ENCODE measurements at places on chromosomes 6 and 20.

DNA sequence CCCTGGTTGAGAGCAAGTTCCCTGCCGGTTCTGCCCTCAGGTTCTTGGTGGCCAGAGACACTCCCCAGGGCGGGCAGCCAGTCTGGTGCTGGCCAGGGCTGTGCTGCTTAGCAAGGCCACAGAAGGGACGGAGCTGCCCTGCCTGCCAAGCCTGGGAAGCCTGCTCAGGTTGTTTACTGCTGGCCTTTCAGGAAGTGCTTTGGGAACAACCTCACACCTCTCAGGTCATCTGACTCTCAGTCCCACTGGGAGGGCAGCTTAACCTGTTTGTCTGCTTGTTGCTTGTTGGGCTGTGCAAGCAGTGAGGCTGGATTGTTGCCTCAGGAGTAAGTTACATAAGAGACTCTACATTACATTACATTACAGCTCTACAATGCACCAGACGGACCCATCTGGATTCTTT is 75.8 kb upstream of the AFDN start:
- DNase-seq: no peak

DNA sequence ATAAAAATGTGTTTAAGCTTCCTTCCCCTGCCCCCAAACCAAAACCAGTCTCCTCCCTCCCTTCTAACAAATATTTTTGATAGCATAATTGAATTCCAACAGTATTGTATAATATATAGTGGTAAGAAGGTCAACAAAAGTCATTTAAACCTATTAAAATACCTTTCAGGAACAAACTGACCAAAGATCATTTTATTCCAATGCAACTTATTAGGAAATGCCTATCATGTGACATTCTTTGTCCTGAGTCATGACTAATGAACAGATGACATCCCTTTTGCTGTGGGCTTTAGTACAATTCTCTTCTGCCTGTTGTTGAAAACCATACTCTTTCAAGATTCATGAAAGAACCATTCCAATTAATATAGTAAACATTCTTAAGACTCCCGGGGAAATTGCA is 51.5 kb upstream of the TRAF3IP2 start:
- no peak for DNase-seq

DNA sequence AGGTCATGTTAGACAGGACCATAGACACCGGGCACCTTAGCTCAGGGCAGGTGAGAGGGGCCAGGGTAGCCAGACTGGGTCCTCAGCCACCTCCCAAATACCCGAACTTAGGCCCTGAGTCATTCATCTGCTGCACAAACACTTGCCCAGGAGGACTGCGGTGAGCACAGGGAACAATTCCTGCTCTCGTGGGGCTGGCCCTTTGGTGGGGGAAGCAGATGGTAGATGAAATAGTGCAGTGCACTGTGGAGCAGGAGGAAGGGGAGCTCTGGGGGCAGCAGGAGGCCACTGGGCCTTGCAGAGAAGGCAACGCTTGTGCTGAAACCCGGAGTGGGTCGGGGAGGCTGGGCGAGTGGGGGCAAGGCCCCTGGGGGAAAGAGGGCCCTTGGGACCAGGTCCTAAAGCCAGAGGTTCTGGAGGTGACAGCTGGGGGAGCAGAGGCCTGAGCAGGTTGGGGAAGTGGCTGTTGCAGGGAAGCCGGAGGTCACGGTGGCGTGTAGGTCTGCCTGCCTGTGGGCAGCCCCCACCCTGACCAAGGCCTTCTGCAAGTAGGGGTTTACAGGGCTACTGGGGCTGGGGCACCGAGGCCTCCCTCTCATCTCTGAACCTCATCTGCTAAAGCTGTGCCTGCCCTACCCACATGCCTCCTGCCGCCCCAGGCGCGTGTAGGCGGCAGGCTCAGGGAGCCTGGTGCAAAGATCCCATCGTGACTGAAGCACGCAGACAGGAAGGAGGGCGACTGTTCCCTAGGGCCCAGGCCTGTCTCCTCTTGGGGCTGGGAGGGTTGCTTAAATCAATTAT is 4.7 kb upstream of the NPBWR2 start:
- peak; percentile 46 for DNase-seq

DNA sequence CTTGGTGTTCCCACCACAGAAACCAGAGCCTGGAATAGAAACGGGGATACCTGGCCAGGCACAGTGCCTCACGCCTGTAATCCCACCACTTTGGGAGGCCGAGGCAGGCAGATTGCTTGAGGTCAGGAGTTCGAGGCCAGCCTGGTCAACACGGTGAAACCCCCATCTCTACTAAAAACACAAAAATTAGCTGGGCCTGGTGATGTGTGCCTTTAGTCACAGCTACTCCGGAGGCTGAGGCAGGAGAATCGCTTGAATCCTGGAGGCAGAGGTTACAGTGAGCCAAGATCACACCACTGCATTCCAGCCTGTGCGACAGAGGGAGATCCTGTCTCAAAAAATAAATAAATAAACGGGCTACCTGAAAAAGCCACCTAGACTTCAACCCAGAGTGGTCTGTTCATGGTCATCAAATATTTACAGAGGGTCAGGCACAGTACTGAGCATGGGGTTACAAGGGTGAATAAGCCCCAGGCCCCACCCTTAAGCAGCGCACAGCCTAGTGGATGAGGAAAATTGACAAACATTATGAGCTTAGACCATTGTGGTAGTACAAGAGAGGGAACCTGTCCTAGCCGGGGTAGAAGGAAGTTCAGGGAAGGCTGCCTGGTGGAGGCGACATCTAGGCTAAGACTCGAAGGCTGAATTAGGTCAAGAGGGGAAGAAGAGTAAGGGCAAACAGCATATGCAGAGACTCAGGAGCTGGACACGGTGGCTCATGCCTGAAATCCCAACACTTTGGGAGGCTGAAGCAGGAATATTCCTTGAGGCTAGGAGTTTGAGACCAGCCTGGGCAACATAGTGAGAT is 7.2 kb upstream of the PCIF1 start:
- DNase-seq: no peak

DNA sequence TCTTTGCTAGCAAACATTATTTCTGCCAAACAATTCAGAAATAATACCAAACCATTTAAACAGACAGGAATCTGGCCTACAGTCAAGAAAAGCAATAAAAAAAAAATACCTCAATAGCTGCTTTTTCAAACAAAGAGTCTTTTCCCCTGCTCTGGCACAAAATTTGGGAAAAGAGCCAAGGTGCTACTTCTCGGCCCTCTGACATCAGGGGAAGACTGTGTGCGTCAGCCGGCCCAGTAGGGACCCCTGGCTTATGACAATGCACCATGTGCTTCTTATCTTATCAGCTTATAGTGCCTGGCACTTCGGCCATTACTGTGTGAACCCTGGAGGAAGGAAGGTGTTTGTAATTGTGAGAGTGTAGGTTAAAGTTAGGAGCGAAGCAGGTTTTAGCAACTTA is 89.4 kb downstream of the PDE10A start:
- no peak for DNase-seq

DNA sequence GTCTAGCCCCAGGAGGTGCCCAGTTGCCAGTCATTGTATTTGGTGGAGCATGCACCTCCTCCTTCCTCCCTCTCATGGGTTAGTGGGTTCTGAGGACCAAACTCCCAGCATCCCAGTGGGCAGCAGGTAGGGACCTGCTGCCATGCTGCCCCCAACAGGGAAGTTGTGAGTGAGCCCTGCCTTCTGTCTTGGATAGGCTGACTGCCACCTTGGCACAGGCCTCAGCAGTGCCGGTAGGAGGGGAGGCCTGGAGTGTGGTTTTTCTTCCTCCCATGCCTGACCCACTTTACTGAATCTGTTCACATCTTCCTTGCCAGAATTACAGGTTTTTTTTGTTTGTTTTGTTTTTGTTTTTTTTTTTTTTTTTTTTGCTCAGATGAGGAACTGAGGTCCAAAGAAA is 24.5 kb downstream of the PLCG1 start:
- DNase-seq: no peak

- no peak for DNase-seq
These were observed 10.7 kb downstream of the ETV7 start for GRCh38 chr6:36376742-36377141.

GRCh38 chr20:8678098-8678776 is 390.6 kb upstream of the PLCB4 start:
- DNase-seq: no peak

DNA sequence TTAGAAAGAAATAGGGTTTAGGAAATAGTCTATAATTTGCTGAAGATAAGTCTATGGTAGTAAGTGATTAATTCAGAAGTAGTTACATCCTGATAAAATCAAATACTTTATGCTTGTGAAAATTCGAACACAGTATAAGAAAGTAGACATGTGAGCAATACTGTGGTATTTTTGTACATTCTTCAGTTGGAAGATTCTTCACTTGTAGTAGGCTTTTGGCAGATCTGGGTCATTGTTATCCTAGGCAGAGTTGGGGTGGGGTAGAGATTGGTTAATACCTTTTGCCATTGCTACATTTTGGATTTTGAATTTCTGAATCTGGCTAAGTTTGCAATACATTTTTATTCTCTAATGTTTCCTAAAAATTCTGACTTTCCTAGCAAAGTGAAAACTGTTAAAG is 197.5 kb downstream of the BCKDHB start:
- DNase-seq: no peak

DNA sequence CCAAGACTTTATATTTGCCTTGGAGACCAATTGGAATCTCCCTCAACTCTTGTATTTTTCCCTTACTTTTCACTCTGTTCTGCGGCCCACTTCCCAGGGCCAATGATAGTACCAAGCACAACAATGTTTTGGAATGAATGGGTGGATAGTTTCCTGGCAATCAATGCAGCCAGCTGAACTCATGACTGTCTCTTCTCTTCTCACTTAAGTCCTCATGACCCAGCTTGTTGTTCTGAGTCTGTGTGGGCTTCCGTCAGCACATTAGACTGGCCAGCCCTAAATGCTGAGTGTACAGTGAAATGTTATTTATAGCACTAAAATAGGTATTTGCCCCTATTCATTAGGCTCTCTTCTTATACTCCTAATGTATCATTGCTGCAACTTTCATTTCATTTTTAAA is 5.6 kb upstream of the MBOAT1 start:
- DNase-seq: no peak

DNA sequence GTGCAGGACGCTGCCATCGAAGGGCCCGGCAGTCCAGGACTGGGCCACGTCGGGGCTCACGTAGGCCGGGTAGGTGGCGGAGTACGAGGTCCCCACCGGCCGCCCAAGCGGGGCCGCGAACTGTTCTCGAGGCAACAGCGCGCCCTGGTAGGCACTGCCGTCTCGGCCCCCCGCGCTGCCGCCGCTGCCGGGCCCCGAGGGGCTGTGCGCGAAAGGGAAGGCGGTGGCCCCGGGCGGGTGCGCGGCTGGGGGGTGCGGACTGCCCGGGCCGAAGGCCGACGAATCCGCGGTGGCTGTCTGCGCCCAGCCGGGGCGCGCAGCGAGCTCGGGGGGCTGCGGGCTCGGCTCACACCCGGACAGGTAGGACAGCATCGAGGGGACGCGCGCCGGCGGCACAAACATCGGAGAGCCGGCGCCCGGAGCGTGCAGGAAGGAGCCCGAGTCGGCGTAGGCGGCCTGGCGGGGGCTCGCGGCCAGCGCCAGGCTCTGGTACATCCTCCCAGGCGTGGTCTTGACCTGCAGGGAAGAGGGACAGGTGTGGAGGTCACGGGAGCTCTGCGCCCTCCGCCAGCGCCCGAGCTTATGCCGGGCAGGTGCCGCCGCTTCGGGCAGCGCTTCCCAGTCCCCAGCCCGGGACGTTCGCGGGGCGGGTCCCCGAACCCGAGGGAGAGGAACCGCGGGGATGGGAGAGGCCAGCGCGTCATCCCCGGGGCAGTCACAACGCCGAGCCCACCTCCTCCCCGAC is 596 bp downstream of the GATA5 start:
- DNase-seq: no peak

DNA sequence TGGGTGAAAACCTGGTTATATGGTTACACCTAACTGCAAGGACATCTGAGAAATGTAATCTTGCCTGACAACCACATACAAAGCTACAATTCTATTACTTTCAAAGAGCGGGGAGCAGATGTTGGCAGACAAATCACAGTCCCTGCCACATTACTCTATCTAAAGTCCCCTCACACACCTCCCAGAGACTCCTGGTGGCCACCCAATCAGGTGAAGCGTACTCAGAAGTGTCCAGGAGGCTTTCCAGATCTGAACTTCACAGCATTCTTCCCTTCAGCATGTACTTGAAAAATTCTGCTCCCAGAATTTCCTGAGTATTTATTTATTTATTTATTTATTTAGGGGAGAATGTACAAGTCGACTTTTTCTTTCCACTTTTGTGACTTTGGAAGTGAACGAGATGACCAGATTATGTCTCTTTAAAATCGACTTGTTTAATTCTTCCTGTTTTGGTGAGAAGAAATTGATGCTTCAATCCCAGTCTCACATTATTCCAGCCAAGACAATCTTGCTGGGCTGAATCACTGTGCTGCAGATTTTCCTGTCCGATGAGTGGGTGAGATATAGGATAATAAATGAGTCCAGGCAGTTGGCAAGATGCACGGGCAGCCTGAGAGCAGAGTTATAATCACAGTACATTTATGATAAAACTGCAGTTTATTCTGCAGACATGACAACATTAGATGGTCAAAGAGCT is 46.9 kb upstream of the POPDC3 start:
- DNase-seq: no peak

GRCh38 chr6:151729829-151730495 is 77.5 kb upstream of the ESR1 start:
- DNase-seq: no peak

DNA sequence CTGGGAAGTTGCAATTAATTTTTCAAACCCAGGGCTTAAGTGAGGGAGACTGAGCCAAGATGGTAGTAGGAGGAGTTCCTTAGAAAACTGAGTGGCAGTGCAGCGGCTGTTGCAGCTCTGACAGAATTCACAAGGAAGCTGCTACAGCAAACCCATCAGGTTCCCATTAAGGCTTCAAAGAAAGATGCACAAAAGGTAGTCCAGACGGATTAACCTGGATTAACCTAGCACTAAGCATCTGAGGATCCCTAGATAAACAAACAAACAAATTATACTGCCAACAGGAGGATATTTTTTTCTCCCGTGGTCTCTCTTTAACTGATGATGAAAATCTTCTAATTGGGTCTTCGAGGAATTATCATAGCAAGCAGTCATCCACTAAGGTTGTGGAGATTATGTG is 5.2 kb downstream of the TENT5A start:
- no peak for DNase-seq

- peak; percentile 81 for DNase-seq
These were observed 5.1 kb downstream of the KCNS1 start for GRCh38 chr20:45095805-45096238.

DNA sequence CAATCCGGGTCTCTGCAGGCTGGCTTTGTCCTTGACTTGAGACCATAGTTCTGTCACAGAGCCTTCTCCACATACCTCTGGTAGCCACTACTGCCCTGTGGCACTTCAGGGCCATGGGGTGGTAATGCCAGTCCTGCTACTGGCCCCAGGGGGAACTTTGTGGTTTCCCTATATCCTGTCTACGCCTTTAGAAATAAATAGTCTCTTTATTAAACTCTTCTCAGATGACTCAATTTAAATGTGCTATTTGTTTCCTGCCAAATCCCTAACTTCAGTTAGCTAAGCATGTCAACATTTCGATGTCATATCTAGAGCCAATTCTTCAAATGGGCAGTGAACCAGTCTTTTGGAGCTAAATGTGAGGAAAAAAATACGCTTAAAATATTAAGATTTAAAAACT is 60.1 kb downstream of the SEL1L2 start:
- no peak for DNase-seq

GRCh38 chr6:158780246-158780884 is 38.8 kb downstream of the EZR start:
- DNase-seq: no peak

Measured in hematopoietic multipotent progenitor cell treated with erythropoietin and hydrocortisone succinate and interleukin-3 and kit ligand, for 4 days (in vitro differentiated cells).